Naive B cell (primary cell): ENCODE measurements at places on chromosomes 4 and X. TPM values are rescaled to one million over a fixed set of nuclear protein-coding genes. Genes with fewer than 3 reads are reported as not detected.

- DNase-seq: no peak
Observed at GRCh38 chr4:62199291-62199810, 999.2 kb downstream of the ADGRL3 start.

DNA sequence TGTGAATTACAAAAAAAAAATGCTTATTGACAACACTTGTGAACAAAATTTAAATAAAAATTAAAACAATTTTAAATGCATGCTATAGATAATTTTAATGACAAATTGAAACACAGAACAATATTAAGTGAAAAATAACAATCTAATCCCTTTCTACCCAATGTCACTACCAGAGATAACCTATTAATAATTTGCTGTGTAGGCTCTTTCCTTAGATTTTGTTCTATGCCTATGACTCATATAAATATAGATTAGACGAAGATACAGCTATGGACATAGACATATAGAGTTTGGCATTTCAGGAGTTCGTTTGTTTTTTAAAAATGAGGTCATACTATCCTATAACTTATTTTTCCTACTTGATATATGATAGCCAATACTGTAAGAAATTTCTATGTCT lies 18.1 kb downstream of the PLAC8 start:
- no peak for DNase-seq

Gene TMEM128
- 44.8 TPM for polyA plus RNA-seq

DNA sequence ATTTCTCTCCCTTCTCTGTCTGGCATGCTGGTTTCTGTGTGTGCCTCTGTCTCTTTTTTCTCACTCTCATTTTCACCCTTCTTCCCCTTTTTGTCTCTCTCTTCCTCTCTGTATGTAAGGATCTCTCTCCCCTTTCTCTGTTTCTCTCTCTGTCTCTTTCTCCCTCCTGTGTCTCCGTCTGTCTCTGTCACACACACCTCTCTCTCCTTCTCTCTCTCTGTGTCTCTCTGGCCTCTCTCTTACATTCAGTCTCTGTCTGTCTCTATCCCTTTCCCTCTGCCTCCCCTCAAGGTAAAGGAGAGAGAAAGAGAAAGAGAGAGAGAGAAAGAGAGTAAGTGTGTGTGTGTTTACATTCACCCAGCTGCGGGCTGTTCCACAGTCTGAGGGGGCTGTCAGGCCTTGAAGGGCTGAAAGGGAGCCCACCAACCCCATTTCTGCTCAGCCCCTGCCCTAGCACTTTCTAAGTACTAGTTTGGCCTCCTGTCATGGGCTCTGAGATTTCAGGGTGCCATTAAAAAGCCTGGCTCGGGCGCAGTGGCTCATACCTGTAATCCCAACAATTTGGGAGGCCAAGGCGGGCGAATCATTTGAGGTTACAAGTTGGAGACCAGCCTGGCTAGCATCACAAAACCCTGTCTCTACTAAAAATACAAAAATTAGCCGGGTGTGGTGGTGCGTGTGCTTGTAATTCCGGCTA lies 9.6 kb upstream of the TSPYL2 start:
- DNase-seq: no peak

Gene LRP2BP
- 0.42 TPM for polyA plus RNA-seq

DNA sequence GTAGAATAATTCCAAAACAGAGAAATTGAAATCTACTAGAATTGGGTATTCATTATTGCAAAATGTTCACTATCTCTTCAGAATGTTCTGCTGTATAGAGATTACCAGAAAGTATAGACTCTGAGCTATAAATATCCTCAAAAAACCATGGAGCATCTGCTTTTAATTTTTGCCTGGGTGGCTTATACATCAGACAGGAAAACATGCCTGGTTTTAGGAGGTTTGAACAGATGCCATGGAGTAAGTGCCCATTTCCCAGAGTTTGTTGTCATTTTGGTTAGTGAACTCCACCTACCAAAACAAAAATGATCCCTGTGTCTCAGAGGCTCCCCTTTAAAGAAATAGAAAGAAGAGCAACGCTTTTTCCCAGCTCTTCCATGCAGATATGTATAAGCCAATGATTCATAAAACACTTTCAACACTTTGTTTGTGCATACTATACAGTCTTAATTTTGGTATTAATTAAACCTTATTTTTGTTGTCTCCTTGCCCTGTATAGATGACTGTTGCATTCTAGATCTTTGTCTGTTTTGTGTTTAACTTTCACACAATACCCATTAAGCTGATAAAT lies 68.7 kb downstream of the MEPE start:
- no peak for DNase-seq

DNA sequence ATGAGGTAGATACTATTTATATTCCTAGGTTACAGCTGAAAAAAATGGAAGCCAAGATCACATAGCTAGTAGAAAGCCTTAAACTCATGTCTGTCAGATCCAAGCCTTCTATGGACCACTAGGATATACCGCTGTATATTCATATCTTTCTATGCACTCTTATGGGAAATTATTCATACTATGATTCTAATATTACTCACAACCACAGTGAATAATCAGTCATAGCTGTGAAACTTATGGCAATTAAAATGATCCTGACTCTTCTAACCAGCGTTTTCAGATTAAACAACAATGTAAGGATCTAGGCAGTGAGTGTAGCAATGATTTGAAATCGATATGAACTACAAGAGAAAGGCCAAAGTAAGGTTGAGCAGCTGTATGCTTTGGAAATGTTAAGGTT lies 111.0 kb downstream of the RASGEF1B start:
- no peak for DNase-seq

DNA sequence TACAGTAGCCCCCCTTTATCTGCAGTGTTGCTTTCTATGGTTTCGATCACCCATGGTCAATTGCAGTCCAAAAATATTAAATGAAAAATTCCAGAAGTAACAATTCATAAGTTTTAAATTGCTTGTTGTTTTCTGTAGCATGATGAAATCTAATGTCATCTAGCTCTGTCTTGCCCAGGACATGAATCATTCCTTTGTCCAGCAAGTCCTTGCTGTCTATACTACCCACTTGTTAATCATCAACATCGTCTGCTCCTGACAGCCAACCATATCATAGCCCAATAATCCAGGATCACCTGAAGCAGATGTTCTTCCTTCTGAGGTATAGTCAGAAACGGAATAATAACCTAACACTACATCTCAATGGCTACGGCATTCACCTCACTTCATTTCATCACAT lies 79.8 kb downstream of the ADAMTS3 start:
- no peak for DNase-seq

- no peak for DNase-seq
Observed at GRCh38 chr4:57220734-57221133, 110.5 kb upstream of the IGFBP7 start.

Gene UCP1
- polyA plus RNA-seq: not detected

DNA sequence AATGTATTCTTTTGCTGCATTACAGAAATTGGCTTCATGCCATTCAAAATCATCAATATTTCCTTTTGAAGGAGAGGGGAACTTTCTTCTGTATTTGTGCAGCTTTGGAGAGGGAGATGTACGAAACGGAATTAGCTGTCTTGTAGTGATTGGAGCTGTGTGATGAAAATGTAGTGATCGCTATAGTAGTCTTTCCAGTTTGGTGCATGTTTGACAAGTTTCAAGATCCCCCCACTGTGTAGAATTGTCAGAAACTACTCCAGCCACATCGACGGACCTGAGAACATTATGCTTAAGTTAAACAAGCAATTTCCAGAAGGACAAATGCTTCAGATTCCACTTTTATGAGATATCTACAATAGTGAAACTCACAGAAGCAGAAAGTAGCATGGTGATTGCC lies 21.6 kb upstream of the MAGEA1 start:
- DNase-seq: no peak

DNA sequence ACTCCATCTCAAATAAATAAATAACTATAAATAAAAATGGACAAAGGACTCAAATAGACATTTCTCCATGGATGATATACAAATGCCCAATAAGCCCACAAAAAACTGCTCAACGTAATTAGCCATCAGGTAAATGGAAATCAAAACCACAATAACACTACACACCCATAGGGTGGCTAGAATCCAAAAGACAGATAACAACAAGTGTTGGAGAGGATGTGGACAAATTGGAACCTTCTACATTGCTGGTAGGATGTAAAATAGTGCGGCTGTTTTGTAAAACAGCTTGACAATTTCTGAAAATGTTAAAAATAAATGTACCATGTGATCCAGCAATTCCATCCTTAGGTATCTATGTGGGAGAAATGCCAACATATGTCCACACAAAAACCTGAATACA lies 52.1 kb downstream of the ZNF157 start:
- no peak for DNase-seq

DNA sequence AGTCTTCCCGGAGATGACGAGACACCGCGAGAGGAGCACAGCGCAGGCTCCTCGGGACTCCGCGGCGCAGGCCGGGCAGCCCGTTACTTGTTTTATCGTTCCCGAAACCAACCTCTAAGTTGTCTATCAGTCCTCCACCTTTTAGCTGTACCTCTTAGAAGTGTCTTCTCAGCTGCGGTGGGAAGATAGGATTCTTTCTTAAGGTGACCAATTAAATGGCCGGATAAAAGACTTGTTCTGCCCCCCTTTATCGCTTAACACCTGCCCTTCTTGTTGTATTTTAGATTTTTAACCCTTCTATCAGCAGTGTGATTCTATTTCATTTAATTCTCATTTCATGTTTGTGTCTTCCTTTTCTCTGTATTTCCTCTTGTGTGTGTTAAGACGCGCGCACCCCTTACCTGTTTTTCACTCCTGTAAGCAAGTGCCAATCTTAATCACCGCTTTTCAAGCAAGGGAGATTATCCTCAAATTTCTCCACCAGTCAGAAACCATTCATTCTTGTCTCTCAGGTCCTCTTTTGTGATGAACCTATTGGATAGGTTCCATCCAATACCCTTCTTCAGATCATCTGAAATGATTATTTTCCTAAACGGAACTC lies at the start of gene SLC9B2:
SLC9B2 (minus strand) TSS at position 15 of the 601 bp plus-strand sequence. CDS start 9,211 bp downstream, outside the sequence.
- no peak for DNase-seq

GRCh38 chr4:156816360-156816755 lies 155.2 kb downstream of the PDGFC start:
- no peak for DNase-seq

- no peak for DNase-seq
Observed at GRCh38 chr4:66554826-66555225, 884.5 kb upstream of the EPHA5 start.

DNA sequence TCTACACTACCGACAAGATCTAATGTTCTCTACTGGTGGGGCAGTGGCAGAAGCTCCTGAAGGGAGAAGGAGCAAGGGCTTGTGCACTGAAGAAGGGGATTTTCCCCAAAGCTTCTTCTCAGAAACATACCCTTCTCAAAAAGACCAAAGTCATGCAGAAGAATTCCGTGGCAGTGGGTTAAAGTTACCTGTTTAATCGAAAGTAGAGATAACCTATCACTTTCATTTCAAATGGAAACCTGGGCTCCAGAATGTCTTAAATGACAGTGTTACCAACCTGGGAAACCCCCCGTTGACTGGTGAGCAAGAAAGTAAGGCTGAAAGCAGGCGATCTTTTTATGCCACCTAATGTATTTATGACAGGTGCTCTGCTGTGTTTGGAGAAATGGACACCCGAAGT lies 92.5 kb upstream of the TEX13D start:
- DNase-seq: no peak

GRCh38 chr4:80226094-80226493 lies 28.8 kb downstream of the PRDM8 start:
- no peak for DNase-seq

DNA sequence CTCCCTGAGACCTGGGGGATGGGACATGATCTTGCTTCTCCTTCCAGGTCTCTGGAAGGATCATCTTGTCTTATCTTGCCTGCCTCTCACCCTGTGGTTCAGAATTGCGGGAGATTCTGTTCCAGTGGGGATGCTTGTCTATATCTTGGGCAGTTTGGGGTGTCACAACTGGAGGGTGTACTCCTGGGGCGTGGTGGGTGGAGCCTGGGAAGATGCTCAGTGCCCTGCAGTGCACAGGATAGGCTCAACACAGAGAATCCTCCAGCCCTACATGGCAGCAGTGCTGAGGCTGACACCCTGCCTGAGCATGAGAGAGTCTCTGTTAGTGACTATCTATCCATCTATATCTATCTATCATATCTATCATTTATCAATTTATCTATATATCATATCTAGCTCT lies 7.7 kb downstream of the P2RY8 start:
- DNase-seq: no peak

GRCh38 chr4:174387143-174387542 lies 103.4 kb downstream of the CEP44 start:
- DNase-seq: no peak

Gene DSPP
- not detected for polyA plus RNA-seq

Gene TNMD
- not detected for polyA plus RNA-seq
